ENCODE measurements at places on chromosomes 12 and 14.

- peak; percentile 54 for DNase-seq
Measured at GRCh38 chr14:67746927-67747326, 45.2 kb downstream of the RDH12 start.

DNA sequence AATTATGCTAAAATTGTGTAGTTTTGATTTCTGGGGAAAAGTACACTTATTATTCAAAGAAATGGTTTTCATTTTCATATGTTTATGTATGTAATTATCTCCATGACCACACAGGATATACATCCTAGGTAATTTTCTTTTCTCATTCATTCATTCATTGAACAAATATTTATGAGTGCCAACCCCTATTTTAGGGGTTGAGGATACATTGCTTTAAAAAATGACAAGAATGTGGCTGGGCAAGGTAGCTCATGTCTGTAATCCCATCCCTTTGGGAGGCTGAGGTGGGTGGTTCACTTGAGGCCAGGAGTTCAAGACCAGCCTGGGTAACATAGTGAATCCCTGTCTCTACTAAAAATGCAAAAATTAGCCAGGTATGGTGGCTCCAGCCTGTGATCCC, 40.9 kb downstream of the SGPP1 start:
- DNase-seq: no peak

- no peak for DNase-seq
Measured at GRCh38 chr14:53011053-53011462, 60.2 kb upstream of the FERMT2 start.

DNA sequence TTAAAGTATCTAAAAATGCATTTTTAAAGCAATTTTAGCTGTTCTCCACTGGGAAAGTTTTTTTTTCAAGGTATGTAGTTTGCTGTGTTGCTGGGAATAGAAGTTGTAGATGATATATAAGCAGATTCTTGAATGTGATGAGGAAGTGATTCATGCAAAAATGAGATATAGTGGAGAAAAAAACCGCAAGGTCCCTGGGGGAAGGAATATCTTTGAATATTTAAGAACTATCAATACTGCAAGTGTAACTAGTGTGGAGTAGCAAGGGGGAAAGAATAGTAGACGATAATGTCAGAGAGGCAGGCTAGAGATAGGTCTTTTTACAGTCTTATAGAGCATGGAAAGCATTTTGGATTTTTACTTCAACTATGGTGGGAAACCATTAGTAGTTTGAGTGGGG, 42.5 kb downstream of the PTCSC3 start:
- DNase-seq: no peak

DNA sequence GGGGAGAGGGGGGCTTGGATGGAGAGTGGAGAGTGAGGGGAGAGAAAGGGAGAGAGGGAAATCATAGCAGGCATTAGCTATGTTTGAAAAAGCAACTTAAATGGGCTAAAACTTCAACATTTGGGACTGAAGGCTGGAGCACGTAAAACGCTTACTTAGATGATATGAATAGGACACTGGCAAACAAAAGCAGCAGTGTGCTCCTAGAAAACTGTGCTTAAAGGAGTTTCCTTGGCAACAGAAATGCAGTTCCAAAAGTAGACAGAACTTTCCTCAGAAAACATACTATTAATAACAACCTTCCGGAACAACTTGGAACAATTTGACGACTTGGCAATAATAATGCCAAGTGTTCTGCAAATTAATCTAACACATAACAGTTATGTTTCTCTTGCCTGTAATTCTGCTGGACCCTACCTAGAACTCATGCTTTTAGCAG, 235.5 kb upstream of the NPAS3 start:
- no peak for DNase-seq

Measured in activated CD4-positive, alpha-beta T cell treated with anti-CD3 and anti-CD28 coated beads for 36 hours (primary cell).